ENCODE measurements at places on chromosomes 7 and 10.

GRCh38 chr10:124087672-124088634, 5.4 kb downstream of the CHST15 start:
- DNase-seq, result no peak

DNA sequence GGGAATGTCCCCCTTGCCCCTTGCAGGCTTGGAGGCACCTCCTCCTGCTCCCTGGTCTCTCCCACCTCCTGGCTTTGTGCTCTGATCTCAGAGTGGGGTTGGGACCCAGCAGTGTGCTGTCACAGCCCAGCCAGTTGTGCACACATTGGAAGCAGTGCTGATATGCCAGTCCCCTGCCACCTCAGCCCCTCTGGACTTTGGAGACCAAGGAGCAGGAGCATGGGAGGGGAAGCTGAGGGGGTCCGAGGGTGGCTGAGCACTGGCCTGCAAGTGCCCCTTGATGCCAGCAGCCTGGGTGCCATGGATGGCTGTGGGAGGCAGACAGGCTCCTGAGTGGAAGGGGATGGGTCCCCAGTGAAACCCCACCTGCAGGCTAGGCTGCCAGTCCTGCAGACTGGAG, 235.4 kb downstream of the ZNF716 start:
- DNase-seq, result no peak

GRCh38 chr10:88828310-88828709, 23.3 kb downstream of the ANKRD22 start:
- peak; percentile 38 for DNase-seq

DNA sequence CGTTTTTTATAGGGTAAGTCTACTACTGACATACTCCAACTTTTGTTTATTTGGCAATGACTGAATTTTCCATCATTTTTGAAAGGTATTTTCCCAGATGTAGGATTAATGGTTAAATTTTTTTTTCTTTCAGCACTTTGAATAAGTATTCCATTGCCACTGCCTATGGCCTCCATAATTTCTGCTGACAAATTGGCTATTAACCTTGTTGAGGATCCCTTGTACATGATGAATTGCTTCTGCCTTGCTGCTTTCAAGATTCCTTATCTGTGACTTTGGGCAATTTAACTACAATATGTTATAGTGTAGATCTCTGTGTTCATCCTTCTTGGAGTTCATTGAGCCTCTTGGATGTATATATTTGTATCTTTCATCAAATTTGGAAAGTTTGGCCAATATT, 21.6 kb upstream of the VWDE start:
- no peak for DNase-seq

GRCh38 chr7:131893631-131894340, 337.4 kb upstream of the PODXL start:
- DNase-seq, result no peak

DNA sequence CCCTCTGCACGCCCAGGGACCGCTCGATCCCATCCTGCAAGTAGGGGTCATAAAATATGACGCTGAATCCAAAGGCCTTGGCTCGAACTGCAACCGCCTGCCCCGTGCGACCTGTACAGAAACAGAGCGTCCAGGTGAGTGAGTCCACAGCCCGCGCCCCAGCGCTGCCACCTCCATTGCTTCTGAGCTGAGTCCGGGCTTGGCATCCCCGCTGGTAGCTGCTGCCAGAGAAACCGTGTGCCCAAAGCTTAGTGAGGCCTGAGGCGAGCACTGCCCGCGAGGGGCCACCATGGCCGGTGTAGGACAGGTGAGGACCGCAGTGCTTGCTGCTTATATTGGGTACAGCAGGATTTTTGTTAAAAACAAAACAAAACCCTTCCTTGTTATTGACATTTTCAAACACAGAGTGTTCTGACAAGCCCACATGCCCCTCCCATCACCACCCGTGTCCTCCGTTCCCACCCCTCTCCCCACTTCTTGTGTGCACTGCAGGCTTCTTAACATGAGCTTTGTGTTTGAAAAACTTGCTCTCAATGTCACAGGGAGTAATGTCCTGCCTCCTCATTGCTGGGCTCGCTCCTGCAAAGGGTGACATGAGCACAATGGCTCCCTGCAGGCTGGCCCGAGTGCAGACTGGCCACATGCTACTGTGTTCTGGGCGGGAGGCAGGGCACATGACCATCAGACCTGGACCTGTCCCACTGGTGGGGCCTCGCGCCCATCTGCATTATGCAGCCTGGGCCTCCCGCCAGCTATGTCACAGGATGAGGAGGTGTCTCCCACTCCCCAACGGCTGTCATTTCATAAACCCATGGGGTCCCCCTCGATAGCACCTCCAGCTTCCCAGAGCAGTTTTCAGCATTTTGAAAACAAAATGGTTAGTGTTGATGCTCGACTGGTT, 52.9 kb downstream of the ZRANB1 start:
- DNase-seq, result no peak

DNA sequence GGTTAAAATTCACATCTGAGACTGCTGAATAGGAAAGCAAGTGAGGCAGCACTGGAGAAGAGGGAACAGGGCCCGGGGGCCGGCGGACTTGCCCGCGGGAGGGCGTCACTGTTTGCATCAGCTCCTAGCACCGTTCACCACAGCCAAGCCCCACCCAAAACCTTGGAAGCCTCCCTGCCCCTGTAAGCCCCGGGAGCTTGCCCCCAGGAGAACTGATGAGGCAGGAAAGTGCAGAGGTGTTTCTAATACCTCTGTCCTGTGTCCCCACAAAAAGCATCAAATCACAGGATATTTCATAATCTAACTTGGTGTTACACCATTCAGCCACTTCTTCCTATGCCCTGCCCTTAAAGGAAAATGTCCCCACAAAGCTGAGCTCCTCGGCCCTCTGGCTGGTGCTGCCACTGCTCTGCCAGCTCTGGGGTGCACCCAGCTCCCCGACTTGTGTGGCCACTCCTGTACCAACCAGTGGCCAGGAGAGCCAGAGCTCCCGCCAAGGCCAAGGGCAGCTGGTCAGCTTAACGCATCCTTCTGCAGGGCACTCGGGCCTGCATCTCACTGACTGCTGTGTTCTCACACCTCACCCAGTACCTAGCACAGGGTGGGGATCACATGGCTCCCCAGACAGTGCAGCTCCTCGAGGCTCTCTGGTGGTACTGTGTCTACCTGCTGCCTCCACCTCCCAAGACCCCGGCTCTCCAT, 47.3 kb upstream of the CNPY1 start:
- no peak for DNase-seq

GRCh38 chr10:103463499-103463898, 4.8 kb upstream of the CALHM1 start:
- no peak for DNase-seq

DNA sequence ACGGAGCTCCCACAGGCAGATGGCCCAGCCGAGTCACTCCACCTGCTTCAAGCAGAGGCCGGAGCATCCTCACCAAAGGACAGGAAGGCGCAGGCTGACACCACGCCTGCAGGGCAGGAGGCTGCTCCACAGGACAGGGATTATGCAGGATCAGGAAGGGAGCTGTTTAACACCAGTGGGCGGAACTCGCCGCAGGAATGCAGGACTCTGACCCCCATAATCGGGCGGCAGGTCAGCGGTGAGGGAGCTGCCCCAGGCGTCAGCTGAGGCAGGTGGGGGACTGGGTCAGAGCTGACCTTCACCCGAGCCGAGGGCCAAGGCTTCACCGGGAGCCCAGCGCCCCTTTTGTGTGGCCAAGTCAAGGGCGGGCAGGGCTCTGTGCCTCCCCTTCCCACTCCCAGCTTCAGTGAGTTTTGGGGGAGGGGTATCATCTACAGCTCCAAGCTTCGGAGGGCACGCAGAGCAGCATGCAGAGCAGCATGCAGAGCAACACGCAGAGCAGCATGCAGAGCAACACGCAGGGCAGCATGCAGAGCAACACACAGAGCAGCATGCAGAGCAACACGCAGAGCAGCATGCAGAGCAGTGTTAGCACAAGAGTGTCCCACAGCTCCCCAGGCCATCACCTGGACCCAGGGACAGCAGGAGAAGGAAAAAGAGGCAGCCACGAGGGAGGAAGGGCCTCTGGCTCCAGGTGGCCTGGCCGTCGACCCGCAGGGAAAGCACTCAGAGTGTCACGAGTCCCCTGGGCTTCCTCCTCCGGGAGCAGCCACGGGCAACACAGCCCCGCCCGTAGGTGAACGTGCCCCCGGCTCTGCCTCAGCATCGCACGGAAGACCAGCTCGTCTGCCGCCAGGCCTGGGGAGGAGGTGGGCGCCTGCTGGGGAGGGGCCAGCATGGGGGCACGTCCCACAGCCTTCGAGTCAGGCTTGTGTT, 151.7 kb upstream of the PPP2R2D start:
- DNase-seq, result no peak

GRCh38 chr10:70317272-70317942, 33.6 kb upstream of the NPFFR1 start:
- DNase-seq, result no peak

DNA sequence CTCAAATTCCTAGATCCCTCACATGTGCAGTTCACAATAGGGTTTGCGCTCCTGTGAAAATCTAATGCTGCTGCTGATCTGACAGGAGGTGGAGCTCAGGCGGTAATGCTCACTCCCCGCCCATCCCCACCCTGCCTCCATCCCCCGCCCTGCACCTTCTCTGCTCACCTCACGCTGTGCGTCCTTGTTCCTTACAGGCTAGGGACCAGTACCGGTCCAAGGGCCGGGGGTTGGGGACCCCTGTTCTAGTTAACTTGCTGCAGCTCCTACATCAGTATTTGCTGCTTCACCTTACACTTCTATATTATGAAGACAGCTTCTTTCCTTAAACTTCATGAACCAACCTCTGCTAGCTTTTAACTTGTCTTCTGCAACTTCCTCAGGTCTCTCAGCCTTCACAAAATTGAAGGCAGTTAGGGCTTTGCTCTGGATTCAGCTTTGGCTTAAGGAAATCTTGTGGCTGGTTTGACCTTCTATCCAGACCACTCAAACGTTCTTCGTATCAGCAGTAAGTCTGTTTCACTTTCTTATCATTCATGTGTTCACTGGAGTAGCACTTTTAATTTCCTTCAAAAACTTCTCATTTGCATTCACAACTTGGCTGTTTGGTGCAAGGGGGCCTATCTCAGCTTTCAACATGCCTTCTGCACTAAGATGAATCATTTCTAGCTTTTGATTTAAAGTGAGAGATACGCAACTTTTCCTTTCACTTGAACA, 1.7 kb upstream of the TNKS2 start:
- DNase-seq, result no peak

DNA sequence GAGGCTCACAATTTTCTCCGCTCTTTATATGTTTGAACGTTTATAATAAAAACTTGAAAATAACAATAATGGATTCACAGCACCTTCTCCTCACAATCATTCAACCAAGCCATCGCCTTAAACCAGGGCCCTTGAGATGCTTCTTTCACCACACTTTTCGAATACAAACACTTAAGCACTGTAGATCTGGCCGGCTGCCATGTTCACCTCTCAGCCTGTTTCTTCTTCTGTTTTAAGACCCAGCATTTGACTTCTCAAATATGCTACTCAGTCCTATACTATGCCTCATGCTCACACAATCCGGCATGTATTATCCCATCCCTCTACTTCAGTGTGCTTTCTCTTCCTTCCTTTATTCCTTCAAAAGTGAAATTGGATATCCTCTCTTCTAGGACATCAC, 280.6 kb downstream of the TFEC start:
- DNase-seq, result peak; percentile 0

DNA sequence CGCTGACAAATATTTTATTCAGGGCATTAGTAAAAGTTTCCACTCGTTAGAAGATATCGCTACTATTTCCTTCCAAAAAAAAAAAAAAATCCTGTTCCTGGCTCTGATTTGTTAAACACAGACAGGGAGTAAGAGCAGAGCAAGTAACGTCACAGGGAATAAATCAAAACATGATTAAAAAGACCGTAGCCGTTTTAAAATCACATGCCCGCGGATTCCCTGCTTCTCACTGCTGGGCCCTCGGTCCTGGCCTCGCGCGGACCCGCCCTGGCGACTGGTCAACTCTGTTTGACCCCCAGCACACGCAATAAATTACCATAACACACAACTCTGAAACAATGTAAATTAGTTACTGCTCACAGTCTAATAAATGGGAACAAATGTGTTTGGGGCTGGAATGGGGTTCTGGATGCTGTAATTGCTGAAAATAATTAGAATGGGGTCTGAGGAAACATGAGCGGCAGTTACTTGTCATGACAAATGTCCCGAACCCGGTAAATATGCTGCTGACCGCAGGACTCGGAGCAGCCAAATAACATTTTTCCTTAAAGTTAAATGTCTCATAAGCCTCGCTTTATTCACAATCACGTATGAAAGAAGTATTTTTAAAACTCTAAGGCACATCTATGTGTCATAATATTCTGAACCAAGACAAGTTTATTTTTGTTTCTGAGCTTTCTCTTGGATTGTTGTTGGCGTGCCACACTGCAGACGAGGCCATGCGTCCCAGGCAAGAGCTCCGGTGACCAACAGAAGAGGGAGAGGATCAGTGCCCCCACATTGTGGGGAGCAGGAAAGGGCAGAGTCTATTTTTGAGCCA, 17.9 kb downstream of the EBF3 start:
- DNase-seq, result peak; percentile 38

GRCh38 chr10:117804470-117805011, 242.2 kb downstream of the RAB11FIP2 start:
- DNase-seq, result no peak

GRCh38 chr7:7970531-7971307, 2.1 kb downstream of the GLCCI1 start:
- peak; percentile 33 for DNase-seq

DNA sequence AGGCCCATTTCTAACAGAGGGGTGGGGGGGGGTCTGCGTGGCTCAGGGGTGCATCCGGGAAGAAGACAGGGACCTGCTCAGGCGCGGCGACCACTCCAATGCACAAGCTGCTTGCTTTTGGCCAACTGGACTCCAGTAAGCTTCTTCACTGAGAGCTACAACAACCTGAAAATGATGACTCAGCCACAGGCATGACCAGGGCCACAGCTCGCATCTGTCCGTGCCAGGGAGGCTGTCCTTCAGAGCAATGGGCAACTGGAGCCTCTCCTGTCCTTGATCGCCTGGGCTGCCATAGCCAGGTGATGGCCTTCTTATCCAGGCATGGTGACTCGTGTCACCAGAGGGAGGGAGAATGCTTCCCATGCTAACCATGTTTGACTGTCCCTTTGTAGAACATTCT, 81.6 kb upstream of the RNF32 start:
- DNase-seq, result no peak

DNA sequence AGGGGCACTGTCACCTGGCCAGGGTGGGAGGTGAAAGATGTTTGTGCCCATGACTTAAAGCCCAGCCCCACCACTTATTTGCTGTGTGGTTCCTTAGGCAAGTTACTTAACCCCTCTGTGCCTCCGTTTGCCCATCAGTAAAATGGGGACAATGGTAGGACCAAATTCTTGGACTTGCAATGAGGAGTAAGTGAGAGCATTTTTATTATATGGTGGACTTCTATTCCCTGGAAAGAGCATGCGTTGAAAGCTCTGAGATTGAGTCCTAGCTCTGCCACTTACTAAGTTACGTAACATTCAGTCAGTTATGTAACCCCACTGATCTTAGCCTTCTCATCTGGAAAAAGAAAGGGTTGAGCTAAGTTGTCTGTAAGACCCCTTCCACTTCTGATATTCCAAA, 18.8 kb downstream of the VSIR start:
- no peak for DNase-seq

- no peak for DNase-seq
These were observed 54.6 kb upstream of the OPN4 start for GRCh38 chr10:86599729-86600128.

All from IMR-90 (cell line).